ENCODE measurements at places on chromosomes 6 and 20.
A peak's percentile ranks its signal among the peaks of the same experiment; 100 is the strongest.

DNA sequence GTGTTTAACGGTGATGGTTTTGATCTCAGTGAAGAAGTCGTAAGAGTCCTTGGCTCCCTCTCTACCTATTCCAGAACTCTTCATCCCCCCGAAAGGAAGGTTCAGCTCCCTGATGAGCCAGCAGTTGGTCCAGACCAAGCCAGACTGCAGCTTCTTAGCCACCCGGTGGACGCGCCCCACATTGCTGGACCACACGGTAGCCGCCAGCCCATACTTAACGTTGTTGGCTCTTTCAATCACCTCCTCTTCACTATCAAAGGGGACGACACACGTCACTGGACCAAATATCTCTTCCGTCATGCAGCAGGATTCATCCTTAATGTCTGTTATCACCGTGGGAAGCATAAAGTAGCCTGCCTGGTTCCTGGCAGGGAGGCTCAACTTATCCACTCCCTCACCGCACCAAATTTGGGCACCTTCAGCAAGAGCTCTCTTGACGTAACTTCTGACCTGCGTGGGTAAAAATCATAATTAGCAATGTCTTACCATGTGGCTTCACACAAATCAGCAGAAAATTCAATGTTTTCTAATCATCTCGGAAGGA lies 31.4 kb downstream of the ALDH8A1 start:
- DNase-seq = no peak

GRCh38 chr6:38112181-38112580 lies 292.7 kb downstream of the ZFAND3 start:
- DNase-seq = no peak

DNA sequence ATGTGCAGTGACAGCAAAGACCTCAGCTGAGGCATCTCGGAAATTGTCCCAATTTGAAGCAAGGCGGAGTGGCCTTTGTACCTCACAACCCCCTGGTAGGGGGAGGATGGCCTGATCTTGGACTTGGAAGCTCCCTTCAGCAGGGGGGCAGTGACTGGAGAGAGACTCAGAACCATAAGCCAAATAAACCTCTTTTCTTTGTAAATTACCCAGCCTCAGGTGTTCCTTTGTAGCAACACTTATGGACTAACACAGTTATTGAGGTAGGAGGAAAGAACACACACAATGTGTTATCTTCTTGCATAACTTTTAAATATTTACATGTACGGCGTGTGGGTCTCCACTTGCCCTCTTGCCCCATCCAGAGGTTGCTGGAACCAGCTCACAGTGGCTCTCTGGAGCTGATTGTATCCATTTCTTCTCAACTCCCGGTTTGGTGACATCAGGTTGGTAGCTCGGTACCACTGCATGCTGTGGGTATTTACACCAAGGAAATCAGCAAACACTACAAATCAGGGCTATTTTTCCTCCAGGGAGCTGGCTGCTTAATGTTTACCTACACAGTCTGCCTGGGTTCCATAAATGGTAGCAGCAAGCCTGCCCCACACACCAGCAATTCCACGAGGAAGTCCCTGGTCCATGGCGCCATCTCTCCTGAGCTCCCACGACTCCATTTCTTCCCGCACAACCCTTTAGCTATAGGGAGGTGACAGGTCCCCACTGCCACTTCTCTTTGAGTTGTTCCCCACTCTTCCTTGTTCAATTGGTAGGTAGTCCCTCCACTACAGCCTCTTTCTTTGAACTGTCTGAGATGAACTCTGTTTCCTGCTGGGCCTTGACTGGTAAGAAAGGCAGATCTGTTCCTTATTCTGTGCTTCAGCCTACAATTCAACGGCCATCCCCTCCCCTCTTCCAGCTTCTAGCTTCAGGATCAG lies 54.3 kb upstream of the TASP1 start:
- no peak for DNase-seq

DNA sequence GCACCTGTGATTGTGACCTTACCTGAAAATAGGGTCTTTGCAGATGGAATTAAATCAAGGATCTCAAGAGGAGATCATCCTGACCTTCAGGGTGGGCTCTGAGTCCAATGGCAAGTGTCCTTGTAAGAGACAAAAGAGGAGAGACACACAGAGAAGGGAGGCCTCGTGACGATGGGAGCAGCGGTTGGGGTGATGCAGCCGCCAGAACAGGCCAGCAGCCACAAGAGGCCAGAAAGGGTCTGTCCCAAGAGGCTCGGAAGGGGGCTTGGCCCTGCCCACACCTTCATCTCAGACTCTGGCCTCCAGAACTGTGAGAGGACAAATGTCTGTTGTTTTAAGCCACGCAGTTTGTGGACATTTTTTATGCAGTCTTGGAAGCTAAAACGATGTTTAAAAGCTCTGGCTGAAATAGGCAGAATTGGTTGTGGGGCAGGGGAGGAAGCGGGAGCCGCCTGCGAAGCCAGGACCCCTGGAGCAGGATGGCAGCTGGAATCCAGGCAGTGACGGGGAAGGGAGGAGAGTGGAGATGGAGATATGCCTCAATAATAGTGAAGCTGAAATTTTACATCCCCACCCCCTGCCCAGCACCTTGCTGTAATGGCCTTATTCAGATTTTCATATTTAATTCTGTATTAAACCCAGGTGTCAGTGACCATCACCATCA lies 216.4 kb downstream of the ANKRD60 start:
- no peak for DNase-seq

GRCh38 chr6:119350952-119351372 lies 1.4 kb upstream of the MAN1A1 start:
- peak; percentile 49 for DNase-seq

GRCh38 chr6:161438430-161439030 lies 164.7 kb upstream of the AGPAT4 start:
- no peak for DNase-seq

- DNase-seq = peak; percentile 51
Observed at GRCh38 chr6:41723530-41724227, 11.7 kb downstream of the TFEB start.

DNA sequence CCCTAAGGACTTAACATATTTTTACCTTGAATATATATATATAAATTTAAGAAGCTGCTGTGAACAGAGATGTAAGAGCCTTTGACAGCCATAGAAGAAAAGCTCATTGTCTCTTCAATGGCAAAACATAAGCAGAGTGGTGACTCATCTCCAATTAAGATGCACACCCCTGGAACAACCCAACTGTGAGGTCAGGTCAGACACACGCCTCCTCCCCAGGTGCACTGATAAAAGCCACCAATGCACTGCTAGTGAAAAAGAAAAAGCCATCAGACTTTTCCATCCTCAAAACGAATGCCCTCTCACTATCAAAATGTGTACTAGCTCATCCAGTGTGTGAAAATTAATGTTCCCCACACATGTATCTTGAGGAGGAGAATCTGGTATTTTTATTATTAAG lies 100.1 kb downstream of the SMLR1 start:
- DNase-seq = no peak

GRCh38 chr6:85403331-85404015 lies 46.4 kb upstream of the NT5E start:
- peak; percentile 63 for DNase-seq

DNA sequence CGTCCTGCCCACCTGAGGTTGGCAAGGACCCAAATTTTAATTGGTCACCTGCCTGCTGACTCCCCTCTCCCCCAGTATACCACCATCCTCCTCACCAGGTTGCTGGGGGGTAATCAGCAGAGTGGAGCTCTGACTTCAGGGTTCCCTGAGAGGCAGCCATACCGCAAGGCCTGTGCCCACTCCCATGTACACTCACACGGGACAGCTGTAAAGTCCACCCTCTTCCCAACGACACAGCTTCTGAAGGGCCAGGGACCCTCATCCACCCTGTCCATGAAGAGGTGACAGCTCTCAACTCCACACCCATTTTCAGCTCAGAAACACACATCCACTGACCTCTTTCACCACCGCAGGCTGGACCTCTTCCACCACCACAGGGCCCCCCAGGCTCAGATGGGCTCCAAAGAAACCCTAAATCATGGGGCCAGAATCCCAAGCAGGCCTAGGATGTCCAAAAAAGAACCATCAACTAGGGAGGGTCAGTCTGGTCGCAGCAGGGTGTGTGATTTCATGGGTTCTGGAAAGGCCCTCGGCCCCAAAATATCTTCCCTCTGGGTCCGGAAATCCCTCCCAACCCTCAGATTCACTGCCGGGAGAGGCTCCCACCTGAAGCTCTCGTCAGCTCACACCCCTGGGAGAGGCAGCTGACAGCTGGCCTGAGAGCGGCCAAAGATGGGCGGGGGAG lies 30.0 kb downstream of the TFEB start:
- no peak for DNase-seq

DNA sequence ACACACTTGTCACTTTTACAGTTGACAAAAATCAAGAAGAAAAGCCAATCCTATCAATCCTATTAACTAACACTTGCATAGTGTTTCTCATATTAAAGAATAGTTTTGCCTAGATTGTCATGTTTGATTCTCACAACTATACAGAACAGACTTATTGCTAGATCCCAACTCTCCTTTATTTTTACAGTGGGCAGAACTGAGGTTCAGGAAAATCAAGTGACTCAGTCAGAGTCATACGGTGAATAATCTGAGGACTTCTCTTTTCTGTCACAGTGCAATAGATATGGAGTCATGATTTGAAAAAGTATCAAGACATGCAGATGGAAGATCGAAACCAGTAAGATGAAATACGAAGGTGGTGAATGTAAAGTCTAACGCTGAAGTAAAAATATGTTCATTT lies 195.1 kb upstream of the CITED2 start:
- DNase-seq = no peak

- DNase-seq = no peak
Observed at GRCh38 chr20:21265261-21266190, 37.6 kb upstream of the XRN2 start.

DNA sequence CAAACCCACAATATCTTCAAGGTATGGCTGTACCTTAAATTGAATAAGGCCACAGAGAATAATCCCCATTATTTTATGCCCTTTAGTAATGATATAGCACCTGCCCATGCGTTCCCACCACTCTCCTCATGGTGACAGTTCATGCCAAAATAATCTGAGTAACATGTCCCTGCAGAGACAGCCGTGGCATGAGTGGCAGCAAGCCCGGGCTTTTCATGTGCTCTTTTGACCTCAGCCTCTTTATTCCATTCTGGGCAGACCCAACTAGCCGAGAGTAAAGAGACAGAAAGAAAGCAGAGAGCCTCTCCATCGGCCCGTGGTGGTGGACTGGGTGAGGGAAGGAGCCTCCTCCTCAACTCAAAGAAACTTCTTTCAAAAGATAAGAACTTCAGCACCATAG lies 19.9 kb upstream of the POPDC3 start:
- DNase-seq = no peak

- DNase-seq = no peak
Observed at GRCh38 chr6:146902846-146903245, 301.4 kb upstream of the STXBP5 start.

DNA sequence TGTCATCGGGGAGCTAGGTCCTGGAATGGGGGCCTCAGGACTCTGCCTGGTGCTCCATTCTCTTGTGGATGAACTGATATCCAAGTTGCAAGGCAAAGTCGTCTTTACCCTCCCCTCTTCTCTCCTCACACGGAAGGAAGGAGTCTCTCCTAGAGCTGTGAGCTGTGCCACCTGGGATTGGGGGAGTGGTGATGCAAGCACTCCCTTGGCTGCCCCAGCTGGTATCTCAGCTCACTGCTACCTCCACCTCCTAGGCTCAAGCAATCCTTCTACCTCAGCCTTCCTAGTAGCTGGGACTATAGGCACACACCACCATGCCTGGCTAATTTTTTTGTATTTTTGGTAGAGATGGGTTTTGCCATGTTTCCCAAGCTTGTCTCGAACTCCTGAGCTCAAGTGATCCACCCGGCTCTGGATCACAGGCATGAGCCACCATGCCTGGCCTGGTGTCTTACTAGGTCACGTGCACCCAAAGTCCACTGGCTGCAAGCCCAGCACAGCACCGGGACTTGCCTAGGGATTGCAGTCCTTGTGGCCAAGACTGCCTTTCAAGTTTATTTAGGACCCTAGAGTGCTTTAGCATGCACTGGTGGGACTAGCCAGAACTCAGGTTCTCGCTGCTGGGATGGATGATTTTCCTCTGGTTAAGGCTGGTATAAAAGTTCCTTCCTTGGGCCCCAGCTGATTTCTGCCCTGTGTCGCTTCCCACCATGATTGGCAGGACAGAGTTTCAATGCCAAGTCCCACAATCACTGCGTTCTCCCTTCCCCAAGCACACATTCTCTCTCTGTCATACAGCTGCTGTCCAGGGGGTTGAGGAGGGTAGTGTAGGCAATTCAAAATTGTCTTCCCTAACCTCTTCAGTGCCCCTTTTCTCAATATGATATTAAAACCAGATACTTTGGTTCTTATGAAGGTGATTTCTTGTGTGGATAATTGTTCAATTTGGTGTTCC lies 33.5 kb downstream of the SMAP1 start:
- no peak for DNase-seq
